Esophagus squamous epithelium (tissue), 5 donors: ENCODE measurements at places on chromosomes 11 and 22.

GRCh38 chr11:105297463-105297862, 157.9 kb upstream of the CARD18 start:
- no peak for DNase-seq

GRCh38 chr11:2474059-2474901, 29.5 kb downstream of the KCNQ1 start:
- no peak for DNase-seq

DNA sequence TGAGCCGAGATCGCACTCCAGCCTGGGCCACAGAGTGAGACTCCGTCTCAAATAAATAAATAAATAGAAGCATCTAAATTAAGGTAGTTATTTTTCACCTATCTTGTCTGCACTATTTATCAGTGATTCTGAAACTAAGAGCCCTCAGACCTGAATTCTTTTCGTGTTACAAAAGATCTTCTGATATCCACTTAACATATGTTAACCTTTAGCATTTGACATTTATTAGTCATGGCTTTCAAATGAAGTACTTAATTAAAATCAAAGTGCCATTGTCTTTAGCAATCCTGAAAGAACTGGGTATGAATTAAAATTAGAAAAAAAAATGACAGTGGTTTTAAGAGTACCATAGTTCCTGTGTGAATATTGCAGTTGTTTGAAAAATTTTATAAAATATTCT, 99.1 kb upstream of the TIMP3 start:
- no peak for DNase-seq

GRCh38 chr22:23911318-23911980, 17.3 kb downstream of the MIF start:
- DNase-seq: no peak

- DNase-seq: no peak
These were observed 16.7 kb downstream of the MMP7 start for GRCh38 chr11:102513869-102514268.
